ENCODE measurements at places on chromosomes 3 and 15.

DNA sequence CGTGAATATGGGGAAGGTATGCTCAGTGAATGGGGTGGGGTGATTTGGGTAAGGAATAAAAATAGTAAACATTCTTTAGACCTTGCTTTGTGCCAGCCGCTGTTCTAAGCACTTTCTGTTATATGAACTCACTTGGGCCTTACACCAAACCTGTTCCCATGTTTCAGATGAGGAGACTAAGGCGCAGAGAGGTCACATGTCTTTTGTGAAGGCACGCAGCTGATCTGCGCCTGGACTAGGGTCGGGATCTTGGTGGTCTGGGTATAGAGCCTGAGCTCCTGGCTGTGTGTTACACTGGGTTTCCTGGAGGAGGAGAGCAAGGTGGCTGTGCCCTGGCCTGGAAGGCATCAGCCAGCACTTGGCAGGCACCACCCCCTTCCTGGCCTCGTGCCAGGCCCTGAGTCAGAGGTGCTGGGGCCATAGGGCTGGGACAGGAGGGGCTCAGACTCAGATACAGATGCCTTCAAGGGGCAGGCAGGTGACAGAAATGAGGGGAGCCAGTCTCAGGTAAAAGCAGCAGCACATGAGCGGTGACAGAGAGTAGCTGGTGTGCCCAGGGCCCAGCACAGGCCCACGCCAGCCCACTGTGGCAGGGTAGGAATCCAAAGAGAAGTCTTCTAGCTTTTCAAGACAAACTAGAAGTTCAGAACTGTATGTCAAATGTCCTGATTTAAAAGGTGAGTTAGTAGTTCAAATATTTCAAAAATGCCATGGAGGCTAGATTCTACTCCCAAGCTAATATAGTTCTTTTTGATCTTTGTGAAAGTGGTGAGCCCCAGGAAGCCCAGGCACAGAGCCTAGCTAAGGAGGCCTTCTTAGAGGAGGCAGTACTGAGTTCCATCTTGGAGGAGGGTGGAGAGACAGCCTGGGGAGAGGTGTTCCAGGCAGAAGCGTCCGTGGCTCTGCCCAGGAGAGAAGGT, 83.1 kb downstream of the DNAJB8 start:
- no peak overlapping the region for H3K27ac ChIP-seq
- no peak overlapping the region for H3K4me3 ChIP-seq
- peaks cover 11% of the 10 kb centered on the region for H3K4me1 ChIP-seq
- H3K36me3 ChIP-seq: no peaks in the 10 kb centered on the region
- H3K27me3 ChIP-seq: no peaks in the 10 kb centered on the region
- DNase-seq: peak; percentile 29

GRCh38 chr3:182233957-182234356, 522.2 kb downstream of the SOX2 start:
- H3K36me3 ChIP-seq: no peaks in the 10 kb centered on the region
- no peaks in the 10 kb centered on the region for H3K4me1 ChIP-seq
- no peak overlapping the region for H3K27ac ChIP-seq
- H3K4me3 ChIP-seq: no peak overlapping the region

GRCh38 chr15:89328398-89329254, 6.0 kb downstream of the POLG start:
- H3K36me3 ChIP-seq: no peaks in the 10 kb centered on the region
- H3K27me3 ChIP-seq: no peaks in the 10 kb centered on the region
- no peak for DNase-seq
- no peak overlapping the region for H3K27ac ChIP-seq
- H3K4me1 ChIP-seq: peaks cover 54% of the 10 kb centered on the region
- no peak overlapping the region for H3K4me3 ChIP-seq

GRCh38 chr3:42499478-42499871, 3.0 kb upstream of the VIPR1 start:
- DNase-seq: no peak
- no peaks in the 10 kb centered on the region for H3K36me3 ChIP-seq

GRCh38 chr15:78727561-78727960, 83.7 kb downstream of the ADAMTS7 start:
- no peak overlapping the region for H3K4me3 ChIP-seq
- no peaks in the 10 kb centered on the region for H3K36me3 ChIP-seq
- no peak overlapping the region for H3K27ac ChIP-seq
- no peak for DNase-seq

GRCh38 chr3:31067004-31067403, 172.5 kb upstream of the GADL1 start:
- no peak overlapping the region for H3K4me3 ChIP-seq
- H3K27ac ChIP-seq: no peak overlapping the region
- H3K36me3 ChIP-seq: peaks cover 9% of the 10 kb centered on the region

DNA sequence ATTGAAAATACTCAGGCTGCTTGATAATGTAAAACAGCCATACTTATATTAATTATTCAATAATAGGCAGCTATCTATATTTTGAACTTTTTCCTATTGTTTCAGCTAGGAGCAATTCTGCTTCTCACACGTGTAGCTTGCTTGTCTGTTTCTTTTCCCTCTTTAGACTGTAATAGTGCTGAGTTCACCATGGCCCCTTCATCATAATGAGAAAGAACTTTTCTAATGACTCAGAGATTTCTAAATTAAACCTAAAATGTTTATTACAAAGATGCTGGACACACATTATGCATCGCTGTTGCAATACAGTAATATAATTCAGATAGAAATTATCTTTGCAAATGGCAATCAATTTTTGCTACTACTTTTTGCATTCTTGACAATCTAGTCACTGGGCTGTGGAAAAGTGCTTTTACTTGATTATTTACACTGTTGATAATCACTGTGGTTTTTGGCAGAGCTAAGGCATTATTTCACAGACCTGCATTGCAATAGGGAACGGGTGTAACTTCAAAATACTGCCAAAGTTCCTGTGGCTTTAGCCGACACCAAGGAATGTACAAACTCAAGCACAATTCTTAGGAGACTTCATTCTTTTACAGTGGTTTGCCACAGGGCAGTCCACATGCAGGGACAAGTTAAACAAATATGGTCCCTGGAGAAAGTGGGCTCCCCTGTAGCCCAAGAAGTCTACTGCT, 281.0 kb upstream of the TBL1XR1 start:
- H3K27ac ChIP-seq: no peak overlapping the region
- no peaks in the 10 kb centered on the region for H3K36me3 ChIP-seq
- no peak overlapping the region for H3K4me3 ChIP-seq
- DNase-seq: no peak
- H3K4me1 ChIP-seq: no peaks in the 10 kb centered on the region

DNA sequence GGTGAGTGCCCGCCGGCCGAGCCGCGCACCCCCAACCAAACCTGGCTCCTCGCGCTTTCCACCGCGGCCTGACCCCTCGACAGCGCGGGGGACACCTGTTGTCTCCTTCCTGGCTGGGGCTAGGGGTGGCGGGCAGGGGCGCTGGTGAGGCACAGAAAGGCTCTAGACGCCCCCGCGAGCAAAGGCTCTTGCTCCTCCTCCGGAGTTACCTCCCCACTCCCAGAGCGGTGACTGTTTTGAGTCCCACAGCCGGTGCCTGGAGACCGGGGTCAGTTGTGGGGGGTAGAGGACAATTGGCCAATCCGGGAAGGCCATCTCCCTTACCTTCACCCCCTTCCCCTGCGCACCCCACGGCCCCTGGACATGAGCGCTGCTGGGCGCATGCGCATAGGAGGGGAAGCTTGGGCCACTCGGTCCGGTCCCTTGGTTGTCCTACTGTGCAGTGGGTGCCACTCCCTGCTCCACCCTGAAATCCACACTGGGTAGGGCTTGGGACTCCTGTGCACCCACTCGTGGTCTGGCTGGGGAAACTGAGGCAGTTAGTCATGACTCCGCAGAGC, 554 bp downstream of the CHST13 start:
- H3K4me1 ChIP-seq: peaks cover 4% of the 10 kb centered on the region
- DNase-seq: no peak
- H3K27me3 ChIP-seq: peaks cover 4% of the 10 kb centered on the region
- peak overlapping the region; percentile 64 for H3K4me3 ChIP-seq
- no peaks in the 10 kb centered on the region for H3K36me3 ChIP-seq

- DNase-seq: no peak
- H3K27ac ChIP-seq: no peak overlapping the region
These were observed 15.6 kb downstream of the CLDN18 start for GRCh38 chr3:138025553-138025952.

GRCh38 chr3:117549716-117550115, 840.1 kb downstream of the TUSC7 start:
- no peaks in the 10 kb centered on the region for H3K36me3 ChIP-seq
- no peak overlapping the region for H3K4me3 ChIP-seq
- H3K27ac ChIP-seq: no peak overlapping the region
- no peak for DNase-seq
- H3K27me3 ChIP-seq: no peaks in the 10 kb centered on the region

DNA sequence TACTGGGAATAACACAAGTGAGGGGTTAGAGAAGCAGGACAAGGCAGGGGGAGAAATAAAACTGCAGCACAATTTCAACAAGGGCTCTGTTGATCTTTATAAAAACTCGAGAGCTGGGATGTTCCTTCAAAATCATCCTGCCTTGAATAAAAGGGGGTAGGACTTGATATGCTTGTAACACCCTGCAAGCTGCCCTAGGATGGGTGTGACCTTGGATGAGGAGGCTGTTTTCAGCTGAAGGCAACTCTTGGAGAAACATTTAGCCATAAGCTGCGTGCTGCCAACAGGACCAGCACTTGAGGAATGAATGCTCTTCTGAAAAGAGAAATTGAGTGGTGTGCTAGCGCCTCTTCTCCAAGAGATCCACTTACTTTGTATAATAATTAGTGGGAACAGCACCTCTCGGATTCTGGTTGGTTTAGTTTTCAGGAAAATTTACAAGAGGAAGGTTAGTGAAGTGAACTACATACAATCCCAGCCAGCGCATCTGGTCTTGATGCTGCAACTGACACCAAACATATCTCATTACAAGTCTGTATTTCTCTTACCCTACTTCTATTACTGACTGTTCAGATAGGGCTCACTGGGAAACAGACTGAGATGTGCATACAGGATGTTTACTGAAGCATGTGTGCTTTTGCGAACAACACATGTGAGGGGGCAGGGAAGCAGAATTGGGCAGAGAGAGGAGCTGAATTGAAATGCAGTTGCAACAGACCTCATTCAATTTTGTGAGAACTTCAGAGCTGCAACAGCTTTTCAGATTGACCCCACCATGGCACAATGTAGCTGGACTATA, 643.0 kb upstream of the GOLIM4 start:
- H3K27ac ChIP-seq: no peak overlapping the region
- no peaks in the 10 kb centered on the region for H3K4me1 ChIP-seq
- H3K36me3 ChIP-seq: no peaks in the 10 kb centered on the region
- no peak overlapping the region for H3K4me3 ChIP-seq
- DNase-seq: no peak
